ENCODE measurements at places on chromosomes 5 and 9.

- DNase-seq = no peak
Observed at GRCh38 chr9:126126807-126127206, 199.8 kb upstream of the MVB12B start.

GRCh38 chr9:106400950-106401349, 462.0 kb upstream of the ZNF462 start:
- DNase-seq = no peak

DNA sequence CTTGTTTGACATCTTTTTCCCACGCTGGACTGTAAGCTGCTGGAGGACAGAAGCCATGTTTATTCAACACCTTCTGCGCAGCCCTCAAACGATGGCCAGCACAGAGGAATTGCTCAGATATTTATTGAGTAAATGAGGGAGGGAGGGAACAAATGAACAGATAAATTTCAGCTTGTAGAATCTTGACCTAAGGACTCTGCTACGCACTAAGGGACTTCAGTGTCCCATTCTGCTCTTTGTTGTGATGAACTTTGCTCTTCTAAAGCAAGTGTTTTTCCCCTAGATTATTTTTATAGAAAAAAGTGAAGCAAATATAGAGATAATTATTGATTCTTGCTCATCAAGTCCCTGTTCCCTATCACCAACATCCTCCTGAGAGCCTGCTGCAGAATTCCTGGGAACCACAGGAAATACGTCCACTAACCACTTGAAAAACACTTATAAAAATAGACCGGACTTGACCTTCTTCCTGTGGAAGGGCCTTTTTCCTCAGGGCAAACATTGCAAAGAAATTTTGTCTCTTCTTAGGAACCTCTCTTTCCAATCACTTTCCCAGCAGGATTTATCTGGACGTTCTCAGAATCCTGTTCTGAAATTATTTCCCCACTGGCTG, 54.9 kb downstream of the FGF1 start:
- no peak for DNase-seq

DNA sequence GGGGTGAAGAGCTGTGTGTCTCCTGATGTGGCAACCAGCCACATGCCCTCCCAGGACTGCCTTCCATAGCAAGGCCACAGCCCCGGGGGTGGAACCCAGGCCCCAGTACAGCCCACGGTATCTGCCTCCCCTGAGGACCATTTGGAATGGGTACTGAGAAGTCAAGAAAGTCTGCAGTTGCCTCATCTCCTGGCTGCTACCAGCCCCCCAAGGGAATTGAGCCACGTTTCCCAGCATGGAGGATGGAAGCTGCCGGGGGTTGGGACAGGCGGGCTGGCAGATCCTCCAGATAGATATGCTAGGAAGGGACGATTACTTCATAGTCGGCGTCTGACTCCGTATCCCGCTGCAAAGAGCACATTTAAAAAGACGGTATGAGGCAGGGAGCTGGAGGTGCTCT, 5.5 kb upstream of the DMRT2 start:
- no peak for DNase-seq

- DNase-seq = no peak
Observed at GRCh38 chr9:18799428-18799827, 233.6 kb downstream of the SAXO1 start.
